Activated T-helper 1 cell treated with anti-CD3 and anti-CD28 coated beads, Interleukin-2, amount 50 U/mL, for 16 hours (primary cell): ENCODE measurements at places on chromosomes 12 and 14.

DNA sequence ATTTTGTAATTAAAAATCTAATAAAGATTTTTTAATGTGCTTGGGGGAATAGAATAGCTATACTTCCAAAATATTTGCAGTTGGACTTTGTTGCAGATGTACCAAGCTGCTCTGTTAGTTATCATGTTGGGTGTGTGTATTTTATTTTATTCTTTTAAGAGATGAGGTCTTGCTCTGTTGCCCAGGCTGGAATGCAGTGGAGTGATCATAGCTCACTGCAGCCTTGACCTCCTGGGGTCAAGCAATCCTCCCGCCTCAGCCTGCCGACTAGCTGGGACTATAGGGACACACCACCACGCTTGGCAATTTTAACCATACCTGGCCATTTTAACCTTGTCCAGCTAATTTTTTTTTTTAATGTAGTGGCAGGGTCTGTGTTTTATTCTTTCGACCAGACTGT is 54.7 kb upstream of the MAP1LC3B2 start:
- DNase-seq, result no peak

GRCh38 chr14:104602933-104603325 is 1.6 kb downstream of the TMEM179 start:
- no peak for DNase-seq

GRCh38 chr14:99754141-99755067 is 38.8 kb upstream of the EML1 start:
- no peak for DNase-seq

DNA sequence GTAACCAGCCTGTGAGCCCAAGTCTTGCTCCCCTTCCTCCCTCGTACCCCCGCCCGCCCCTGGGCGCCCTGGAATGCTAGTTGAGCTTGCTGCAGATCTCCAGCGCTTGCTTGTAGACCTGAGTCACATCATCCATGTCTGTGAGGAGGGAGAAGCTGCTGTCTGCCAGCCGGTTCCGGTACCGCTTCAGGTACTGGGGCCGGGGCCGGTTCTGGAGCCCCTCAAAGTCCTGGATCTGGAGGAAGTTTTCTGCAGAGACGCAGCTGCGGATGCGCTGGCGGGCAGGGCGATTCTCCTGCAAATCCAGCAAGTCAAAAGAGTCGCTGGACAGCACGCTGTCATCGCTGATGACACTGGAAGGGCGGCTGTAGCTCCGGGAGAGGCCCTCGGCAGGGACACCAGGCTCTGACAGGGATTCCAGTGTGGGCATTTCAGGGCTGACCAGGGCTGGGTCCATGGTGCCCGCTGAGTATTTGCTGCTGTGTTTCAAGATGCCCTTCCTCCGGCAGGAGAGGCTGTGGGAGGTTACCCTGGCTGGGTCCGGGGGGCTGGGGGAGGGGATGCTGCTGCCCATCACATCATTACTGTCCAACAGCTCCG is 71.9 kb downstream of the NUAK1 start:
- DNase-seq, result no peak

DNA sequence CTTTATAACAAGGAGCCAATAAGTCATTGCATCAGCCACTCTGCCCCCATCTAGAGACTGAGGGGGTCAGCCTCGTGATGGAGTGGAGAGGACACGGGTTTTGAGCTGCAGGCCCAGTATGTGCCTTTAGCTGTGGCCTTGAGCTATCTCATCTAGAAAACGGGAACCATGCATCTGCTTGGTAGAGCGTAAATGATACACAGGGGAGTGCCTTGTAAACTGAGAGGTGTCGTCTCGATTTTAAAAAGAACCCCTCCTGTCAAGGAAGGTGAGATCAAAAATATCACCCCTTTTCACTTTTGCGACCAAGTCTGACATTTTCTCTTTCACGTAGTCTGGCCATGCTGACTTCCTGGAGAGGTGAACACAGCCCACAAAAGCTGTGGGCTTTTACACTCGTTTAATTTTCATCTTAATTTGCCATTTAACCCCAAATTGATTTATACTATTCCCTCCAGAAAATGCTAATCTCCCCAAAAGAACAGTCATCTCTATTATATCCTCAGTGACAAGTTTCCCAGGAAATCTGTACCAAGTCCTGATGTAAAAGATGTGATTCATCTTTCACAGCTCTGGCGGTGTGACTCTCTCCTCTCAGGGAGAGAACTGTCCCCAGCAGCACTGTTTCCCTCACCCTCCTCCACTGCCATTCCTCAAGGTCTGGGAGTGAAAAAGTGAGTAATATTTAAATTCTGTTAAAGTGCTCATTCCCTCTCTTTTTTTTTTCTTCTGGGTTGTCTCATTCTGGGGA is 30.6 kb downstream of the VCPKMT start:
- DNase-seq, result no peak

GRCh38 chr14:103862393-103862782 is 15.0 kb upstream of the PPP1R13B start:
- DNase-seq, result no peak

DNA sequence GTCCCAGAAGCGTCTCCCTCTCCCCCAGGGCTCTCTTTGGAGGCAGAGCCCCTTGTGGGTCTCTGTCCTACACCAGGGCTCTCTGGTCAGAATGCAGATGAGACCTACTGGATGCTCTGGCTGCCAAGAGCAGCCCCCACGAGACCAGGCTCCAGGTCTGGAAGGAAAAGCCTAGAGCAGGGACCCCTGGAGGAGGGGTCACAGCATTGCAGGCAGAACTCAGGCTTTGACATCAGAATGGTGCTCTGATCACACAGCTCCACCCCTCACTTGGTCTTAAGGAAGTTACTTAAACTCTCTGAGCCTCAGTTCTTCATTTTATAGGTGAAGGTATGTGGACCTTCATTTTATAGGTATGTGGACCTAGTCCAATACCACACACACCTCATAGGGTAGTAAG is 83.1 kb downstream of the ARL6IP4 start:
- DNase-seq, result no peak

GRCh38 chr12:5807090-5807414 is 138.0 kb downstream of the ANO2 start:
- no peak for DNase-seq

DNA sequence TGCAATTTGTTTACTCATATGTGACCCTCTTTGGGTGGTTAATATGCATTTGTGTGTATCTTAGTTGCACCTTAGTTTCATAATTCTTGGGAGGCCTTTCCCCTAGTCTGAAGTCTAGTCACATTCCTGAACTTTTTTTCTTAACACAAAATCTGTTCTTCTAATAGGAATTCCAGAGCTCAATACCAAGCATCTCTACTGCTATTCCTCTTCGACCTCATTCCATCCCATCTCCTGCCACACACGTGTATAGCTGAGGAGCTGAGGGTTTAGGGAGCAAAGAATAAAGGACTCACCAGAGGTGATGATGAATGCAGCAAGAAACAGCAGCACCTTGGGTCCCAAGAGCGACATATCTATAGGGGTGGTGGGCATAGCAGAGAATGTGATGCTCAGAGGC is 875 bp downstream of the MFAP5 start:
- DNase-seq, result no peak

- peak; percentile 11 for DNase-seq
Observed at GRCh38 chr12:1591034-1591433, 3.3 kb downstream of the FBXL14 start.

DNA sequence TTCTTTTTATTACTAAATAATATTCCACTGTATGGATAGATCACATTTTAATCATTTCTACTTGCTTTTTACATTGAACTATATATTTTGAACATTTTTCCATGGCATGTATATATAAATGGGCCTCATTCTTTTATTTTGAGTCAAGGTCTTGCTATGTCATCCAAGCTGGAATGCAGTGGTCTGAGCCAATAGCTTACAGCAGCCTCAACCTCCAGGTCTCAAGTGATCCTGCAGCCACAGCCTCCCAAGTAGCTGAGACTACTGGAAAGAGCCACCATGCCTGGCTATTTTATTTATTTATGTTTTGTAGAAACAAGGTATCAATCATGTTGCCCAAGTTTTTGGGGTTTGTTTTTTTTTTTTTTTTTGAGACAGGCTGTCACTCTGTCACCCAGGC is 7.6 kb downstream of the FCF1 start:
- no peak for DNase-seq

GRCh38 chr14:32313844-32314376 is 15.2 kb upstream of the AKAP6 start:
- no peak for DNase-seq

DNA sequence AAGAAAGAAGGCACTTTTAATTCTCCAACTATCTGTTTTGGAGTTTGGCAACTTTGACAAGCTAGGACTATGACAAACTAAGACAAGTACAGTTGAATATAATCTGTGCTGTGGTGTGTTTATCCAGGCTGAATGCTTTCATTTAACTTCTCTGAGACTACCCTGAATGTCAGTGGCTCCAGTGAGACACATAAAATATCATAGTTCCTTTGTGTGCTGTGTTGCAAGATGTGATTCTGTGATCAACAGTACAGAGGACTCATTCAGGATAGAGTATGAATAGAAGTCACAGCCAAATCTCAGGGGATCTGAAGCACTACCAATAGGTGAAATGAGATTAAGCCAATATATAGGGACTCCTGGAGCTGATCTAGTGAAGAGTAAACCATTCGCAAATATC is 876.9 kb upstream of the FBXO33 start:
- no peak for DNase-seq

DNA sequence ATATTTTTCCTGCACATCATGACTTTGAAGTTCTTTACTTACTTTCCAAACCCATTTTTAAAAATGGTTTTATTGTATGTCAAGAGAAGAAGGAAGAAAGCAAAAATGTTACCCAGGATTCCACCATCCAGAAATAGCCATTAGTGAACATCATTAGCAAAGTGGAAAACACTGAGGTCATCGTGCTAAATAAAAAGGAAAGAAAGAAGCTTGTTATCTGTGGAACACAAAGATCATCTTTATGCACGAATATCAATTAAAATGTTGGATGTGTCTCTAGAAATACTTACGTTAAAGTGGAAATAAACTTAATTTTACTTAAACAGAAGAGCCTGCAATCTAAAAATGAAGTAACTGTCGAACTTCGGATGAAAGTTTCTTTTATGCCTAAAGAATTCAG is 27.3 kb downstream of the SFSWAP start:
- no peak for DNase-seq

GRCh38 chr14:89551955-89552354 is 134.9 kb upstream of the FOXN3 start:
- no peak for DNase-seq

- no peak for DNase-seq
Observed at GRCh38 chr12:102638777-102639176, 158.4 kb upstream of the IGF1 start.

DNA sequence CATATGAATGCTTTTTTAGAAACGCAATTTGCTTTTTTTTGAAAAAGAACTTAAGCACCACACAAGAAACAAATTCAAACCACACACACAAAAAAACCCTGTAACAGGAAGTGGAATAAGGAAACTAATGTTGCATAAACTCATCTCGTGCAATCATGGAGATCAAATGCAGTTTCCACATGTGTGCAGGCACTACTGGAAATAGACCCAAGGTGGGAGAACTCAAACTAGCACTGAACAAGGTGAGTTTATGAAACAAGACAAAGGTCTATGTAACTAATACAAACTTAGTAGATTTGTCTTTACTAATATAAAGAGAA is 17.5 kb downstream of the NIN start:
- DNase-seq, result no peak

- no peak for DNase-seq
Observed at GRCh38 chr12:48997719-48998496, 1.3 kb downstream of the DDN start.

DNA sequence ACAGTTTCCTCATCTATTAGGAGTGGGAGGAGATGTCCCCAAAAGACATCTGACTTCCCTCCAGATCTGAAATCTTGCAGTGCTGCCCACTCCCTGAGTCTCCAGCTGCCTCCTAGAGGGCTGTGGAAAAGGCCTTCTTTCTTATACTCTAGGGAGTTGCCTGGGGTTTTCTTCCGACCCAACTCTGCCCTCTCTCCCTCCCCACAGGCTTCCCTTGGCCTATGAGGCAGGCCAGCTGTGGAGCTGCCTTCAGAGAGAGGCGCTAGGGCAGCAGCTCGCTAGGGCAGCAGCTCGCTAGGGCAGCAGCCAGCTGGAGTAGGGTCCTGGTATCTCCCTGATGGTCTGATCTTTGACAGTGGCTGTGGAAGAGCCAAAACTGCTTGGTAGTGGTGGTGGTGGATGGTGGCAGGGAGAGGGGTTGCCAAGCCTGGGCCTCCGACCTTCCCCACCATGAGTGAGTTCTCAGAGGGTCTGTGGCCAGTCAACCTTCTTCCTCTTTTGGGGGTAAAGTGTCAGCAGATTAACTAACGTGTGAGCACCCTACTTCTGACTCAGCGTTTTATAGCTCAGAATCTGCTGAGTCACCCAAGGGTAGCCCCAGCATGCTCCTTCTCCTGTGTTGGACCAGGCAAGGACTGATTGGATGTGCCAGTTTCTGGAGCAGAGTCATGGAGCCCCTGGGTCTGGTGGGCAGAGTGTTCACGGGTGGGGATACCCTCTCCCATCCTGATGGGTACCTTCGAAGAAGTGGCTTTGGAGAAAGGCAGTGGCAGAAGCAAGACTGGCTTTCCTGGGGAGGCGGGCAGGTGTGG is 2.3 kb downstream of the SLC48A1 start:
- no peak for DNase-seq

- DNase-seq, result no peak
Observed at GRCh38 chr12:125187780-125188741, 122.8 kb downstream of the AACS start.

GRCh38 chr14:100108042-100108825 is 43.0 kb downstream of the EVL start:
- DNase-seq, result peak; percentile 79

DNA sequence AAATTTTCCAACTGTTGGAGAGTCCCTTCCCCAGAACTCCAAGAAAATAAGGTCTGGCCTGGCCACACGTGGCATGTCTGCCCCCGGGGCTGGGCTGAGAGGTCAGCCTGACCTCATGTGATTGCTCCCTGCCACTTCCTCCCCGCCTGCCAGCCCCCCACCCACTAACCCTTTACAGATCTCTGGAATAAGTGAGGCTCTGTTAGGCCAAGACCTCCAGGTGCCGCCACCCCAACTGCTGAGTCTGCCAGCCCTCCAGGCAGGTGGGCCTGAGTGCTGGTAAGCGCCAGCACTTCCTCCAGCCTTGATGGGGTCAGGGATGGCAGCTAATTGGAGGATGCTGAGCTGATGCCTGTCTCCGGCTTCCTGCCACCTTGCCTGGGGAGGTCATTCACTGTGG is 658.4 kb downstream of the MED13L start:
- DNase-seq, result no peak

GRCh38 chr14:23269193-23269592 is 16.7 kb downstream of the HOMEZ start:
- no peak for DNase-seq

GRCh38 chr14:81371802-81372201 is 28.3 kb downstream of the STON2 start:
- DNase-seq, result no peak

- no peak for DNase-seq
Observed at GRCh38 chr14:64722842-64723447, 18.7 kb downstream of the PLEKHG3 start.
